Motor neuron (in vitro differentiated cells): ENCODE measurements at places on chromosomes 1 and 21.
A peak's percentile ranks its signal among the peaks of the same experiment; 100 is the strongest.

DNA sequence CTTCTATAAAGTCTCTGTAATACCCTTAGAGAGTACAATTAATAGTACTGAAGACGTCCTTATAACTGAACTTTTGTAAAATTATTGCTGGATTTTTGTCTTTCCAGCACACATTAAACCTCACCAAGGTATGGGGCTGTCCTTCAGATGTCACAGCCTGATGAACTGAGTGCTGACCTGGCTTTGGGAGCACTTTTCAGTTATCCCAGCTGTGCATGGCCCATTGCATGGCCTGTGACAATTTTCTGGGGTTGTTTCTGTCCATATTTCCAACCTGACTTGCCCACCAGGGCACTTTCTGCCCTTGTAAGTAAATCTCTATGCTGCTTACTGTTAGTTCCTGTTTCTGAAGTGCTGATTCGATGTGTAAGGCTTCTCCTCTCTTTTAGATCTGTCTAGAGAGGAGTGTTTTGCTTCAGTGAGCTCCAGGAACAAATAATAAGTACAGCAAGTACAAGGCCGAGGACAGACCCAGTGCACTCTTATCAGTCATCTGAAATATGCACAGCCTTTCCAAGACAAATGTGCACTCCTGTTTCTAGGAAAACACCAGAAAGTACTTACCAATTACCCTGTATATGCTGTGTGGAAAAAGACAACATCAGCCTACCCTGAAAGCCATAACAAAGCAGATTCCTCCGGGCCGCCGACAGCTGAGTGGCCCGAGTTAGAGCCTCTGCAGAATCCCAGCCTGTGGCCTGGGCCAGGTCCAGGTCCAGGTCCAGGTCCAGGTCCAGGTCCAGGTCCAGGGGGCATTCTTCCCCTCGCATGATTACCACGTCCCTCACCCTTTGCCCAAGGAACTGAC, 121.7 kb downstream of the DHRS3 start:
- peak; percentile 65 for ATAC-seq

DNA sequence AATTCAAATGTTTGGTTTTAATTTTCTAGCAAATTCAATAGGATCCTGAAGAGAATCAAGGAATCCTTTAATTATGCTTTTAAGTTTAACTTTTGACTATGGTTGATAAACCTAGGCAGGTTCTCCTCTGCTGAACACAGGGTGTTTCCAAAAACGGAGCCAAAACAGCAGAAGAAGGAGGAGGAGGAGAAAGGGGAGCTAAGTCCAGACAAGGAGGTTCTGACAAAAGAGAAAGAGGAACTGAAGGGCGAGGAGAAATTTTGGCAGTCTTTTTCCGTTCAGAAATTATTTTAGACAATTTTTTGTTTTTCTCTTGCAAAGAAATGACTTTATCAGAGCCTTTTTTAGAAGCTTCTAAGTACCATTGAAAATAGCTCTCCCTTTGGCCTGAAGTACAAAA, 33.2 kb upstream of the FNBP1L start:
- no peak for ATAC-seq

GRCh38 chr1:152461544-152461943, 47.5 kb upstream of the CRNN start:
- no peak for ATAC-seq

DNA sequence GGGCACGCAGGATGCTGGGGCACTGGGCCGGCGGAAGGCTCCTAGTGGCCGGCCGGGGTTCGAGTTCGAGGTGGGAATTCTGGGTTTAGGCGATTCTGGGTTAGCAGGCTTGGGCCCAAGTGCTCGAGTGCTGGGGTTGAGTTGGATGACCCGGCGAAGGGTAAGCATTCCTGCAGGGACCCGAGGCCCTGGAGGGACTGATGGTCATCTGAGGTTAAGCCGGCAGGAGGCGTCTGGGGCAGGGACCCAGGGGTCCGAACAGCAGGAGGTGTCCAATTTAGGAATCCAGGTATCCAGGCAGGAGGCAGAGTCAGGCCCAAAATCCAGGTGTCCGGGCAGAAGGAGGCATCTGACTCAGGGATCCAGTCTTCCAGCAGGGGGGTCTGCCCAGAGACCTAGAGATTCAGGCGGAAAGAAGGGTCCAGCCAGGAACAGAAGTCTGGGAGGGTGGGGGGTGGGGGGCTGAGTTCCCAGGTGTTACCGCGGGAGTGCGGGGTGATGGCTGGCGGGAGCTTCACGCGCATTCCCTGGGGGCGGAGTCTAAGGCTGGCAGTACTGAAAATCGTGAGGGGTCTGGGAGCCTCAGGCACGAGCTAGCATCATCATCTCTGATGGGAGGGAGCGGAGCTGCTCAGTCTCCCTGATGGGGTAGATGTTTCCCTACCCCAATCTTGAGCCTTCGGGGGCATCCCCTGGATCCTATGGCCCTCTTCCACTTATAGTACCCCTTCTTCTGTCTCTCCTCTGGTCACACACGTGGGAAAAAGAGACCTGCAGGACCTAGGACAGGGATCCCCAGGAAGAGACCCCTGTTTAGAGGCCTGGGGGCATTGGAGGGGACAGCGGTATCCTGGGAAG, 585 bp downstream of the GPR3 start:
- ATAC-seq = peak; percentile 3

DNA sequence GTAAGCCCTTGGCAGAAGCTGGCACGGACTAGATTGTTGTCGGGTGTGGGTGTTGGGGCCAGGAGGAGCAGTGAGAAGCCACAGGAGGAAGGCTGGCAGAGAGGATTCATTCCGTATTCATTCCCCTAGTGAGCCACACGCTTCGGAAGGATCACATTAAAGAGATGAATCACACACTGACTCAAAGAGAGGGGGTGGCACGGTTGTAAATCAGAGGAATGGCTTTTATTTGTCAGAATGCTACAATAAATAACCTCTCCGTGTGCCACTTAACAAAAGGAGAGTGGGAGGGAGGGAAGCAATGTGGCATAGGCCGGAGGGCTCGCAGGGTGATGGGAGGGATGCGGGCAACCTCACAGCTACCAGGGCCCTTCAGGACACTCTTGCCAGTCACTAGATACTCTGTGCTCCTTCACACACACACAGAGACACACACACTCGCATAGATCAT, 135.5 kb downstream of the HIVEP3 start:
- ATAC-seq = peak; percentile 95

- peak; percentile 77 for ATAC-seq
Observed at GRCh38 chr1:17274186-17275170, 25.6 kb downstream of the PADI3 start.

DNA sequence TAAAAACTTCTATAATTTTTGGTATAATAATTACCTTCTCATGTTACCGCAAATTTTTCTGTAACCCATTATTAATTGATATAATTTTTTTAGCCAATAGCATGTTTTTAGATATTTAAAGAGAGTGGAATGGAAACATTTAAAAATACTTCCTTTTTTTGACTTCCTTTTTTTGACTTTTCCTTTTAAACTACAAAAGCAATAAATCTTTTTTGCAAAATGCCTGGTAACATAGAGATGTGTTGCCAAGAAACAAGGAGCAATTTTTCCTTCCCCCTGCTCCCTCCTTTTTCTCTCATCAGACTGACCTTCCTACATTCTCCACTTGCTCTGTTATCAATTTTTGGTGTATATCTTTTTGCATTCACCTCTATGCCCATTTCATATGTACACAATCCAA, 666.2 kb downstream of the ADGRL2 start:
- ATAC-seq = no peak

DNA sequence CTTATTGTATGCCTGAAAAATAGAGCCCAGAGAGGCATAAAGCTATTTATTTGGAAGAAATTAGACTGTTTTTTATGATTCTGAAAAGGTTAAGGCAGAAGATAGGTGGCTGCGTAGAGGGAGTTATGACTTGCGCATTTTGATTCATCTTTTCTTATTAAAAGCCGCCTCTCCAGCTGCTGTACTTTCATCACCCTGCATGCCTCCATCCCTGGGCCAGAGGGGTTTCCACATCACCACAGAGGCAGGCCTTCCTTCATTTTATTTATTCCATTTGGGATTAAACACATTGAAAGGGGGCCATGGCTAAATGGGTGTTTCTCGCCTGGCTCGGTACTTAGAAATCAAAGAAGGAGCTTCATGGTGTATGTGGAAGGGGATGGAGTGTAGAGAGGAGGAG, 14.6 kb upstream of the RGS8 start:
- ATAC-seq = peak; percentile 4

DNA sequence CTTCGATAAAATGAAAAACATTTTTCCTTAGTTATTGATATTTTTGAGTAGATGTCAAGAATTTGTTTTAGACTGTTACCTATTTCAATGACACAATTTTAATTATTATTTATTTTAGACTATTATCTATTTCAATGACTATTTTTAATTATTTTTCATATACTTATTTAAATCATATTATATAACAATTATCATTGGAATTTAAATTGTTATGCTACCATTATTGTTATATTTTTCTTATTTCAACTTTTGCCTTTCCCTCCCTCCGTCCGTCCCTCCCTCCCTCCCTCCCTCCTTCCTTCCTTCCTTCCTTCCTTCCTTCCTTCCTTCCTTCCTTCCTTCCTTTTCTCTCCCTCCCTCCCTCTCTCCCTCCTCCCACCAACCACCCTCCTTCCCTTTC, 229.3 kb downstream of the GRIK1 start:
- no peak for ATAC-seq

DNA sequence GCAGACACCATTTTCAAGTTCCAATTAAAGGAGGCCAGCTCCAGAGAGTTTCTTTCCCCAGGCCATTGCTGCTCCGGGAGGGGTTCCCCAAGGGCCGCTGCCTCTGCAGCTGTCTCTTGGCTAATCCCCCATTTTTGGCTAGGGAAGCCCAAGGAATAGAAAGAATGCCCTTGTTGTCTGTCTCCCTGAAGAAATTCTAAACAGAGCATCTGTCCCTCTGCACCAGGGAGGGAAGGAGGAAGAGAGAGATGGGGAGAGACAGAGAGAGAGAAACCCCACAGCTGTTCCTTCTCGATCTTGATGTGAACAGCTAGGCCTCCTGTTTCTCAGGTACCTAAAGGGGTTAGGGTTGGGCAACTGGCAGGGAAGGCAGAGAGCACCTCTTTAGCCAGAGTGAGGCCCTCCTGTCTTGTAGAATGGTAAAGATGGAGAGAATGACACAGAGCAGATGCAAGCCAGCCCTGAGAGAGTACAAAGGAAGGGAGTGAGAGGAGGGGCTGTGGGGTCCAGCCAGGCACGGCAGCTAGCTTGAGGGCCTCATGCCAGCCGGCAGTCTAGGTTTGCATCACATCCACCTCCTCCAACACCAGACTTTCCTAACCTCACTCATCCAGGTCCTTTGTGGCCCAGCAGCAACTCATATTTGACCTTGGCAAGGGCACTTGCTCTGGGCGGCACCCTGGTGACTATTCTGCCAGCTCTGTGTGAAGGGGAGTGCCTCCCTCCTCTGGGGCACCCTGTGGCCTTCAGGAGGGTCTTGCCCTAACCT, 13.1 kb downstream of the OPTC start:
- no peak for ATAC-seq

DNA sequence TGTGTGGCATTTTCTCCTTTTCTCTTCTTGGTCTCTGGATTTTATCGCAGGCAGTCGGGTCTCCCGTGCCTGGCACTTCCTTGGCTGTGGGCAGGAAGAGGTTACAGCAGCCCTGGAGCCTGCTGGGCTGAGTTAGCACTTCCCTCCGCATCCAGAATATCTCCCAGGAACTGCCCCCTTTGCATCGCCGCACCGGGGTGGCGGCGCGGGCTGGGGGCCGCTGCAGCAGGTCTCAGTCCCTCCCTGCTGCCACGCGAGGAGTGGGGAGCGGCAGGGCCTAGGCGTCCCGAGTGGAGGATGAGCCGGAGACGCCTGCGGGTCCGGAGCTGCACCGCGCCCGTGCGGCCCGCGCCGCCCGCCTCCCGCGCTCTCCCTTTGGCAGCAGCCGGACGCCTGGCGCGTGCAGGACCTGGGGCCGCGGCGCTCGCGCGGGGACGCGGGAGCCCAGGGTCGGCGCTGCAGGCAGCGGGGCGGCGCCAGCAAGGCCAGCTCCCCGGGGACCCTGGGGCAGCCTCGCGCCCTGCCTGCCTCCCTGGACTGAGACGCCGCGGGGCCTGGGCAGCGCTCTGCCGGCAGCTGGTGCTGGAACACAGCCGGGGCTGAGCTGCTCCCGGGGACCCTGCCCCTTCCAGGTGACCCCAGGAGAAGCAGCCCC, 192.8 kb downstream of the PRDM2 start:
- ATAC-seq = peak; percentile 90

DNA sequence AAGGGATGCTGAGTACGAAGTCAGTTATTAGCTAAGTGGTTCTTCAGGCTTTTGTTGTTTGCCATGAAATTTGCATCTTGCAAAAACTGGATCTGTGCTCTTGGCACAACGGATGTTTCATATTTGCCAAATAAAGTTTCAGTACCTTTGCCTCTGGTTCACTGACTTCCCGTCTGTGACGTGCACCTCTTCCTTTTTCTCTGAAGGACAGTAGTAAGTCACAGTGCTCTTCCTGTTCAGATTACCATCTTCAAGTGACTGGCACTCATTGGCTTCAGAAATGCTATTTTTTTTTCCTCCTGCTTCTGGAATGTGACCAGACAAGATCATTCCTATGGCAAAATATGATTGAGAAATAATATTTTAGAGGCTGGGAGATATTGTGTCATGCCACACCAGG, 75.9 kb upstream of the GREM2 start:
- no peak for ATAC-seq

DNA sequence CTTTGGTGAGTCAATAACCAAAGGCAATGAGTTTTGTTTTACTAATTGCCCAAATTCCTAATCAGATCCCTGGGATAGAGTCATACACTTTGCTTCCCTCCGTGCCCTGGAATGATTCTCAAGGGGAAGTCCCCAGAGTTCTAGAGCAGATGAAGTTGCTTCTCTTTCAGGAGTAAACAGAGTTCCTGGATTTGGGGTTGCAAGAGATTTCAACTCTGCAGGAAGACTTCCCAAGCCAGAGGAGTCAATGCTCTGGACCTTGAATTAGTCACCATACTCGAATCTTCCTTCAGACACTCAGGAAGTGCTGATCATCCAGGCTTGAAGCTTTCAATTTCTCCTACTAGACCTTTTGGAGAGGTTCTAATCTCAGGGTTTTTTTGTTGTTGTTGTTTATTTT, 39.6 kb downstream of the FCER1A start:
- ATAC-seq = no peak

- no peak for ATAC-seq
Observed at GRCh38 chr1:11414926-11415538, 63.9 kb upstream of the DISP3 start.

DNA sequence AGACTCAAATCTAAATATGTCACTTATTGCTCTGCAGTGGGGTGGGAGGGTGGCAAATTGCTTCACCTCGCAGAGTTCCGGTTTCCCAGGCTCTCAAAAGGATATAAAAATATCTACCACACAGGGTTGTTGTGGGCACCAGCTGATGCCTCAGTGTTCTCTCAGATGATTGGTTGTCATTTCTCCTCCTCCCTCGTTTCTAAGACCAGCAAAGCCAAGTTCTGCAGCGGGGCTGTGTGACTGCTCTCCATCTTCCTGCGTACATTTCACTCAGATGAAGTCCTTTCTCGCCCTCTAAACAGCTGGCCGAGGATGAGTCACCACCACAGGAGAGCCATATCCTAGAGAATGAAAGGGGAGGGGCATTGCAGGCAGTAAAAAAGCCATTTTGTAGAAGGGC, 35.0 kb upstream of the VWA5B1 start:
- peak; percentile 99 for ATAC-seq
